Frontal cortex (tissue), 4 donors: ENCODE measurements at places on chromosomes 7 and 10. TPM values are rescaled to one million over a fixed set of nuclear protein-coding genes. Genes with fewer than 3 reads are reported as not detected.

The LBX1 gene
- total RNA-seq = not detected

The ST8SIA6 gene
- 4.9 TPM for total RNA-seq

GRCh38 chr10:44459671-44460070 is 74.8 kb upstream of the CXCL12 start:
- DNase-seq = no peak

GRCh38 chr10:52645187-52645758 is 127.3 kb downstream of the MBL2 start:
- DNase-seq = no peak

DNA sequence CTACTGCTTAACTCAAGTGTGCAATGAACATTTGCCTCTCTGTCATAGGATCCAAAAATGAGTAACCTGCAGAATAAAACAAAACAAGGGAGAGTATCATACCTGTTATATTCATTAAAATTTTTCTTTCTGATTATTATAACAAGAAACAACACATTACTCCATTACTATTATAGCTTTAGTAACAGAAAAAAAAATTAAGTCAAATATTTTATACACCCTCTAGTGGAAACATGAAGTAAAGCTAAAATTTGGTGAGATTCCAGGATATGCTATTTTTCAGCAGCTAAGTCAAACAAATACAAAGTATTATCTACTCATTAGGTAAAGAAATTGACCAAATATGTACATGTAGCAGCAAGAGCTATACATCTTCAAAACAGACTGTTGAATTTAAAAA is 56.3 kb downstream of the PDZD8 start:
- no peak for DNase-seq

The SFRP4 gene
- total RNA-seq = 1.2 TPM

The NRP1 gene
- total RNA-seq = 49.3 TPM
